ENCODE measurements at places on chromosomes 11 and 22. TPM values are rescaled to one million over a fixed set of nuclear protein-coding genes. Genes with fewer than 3 reads are reported as not detected.
A peak's percentile ranks its signal among the peaks of the same experiment; 100 is the strongest.

The E2F8 gene
- total RNA-seq: 0.88 TPM

The MUC6 gene
- not detected for total RNA-seq

The SDF2L1 gene
- total RNA-seq: 91.5 TPM

The ENTHD1 gene
- total RNA-seq: not detected

The AMOTL1 gene
- 76.6 TPM for total RNA-seq

The C22orf42 gene
- not detected for total RNA-seq

The LRRC4C gene
- not detected for total RNA-seq

DNA sequence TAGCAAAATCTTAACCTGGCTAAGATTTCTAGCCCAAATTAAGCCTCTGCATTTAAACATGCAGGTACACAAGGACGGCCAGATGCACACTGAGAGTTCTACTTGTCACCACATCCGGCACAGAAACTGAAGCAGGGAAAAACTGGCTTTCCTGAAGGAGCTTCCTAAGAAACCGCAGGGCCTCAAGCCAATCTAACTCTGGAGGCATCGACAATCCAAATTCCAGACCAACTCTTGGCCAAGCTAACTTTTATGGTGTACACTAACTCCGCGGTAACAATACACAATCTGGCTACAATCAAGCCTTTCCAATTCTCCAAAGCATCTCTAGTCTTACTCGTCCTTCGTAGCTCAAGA lies 1.2 kb downstream of the MSANTD2 start:
- H3K4me1 ChIP-seq: peaks cover 11% of the 10 kb centered on the region
- H3K27me3 ChIP-seq: no peaks in the 10 kb centered on the region
- no peaks in the 10 kb centered on the region for H3K36me3 ChIP-seq
- peak overlapping the region; percentile 80 for H3K27ac ChIP-seq
- peak; percentile 51 for DNase-seq

GRCh38 chr22:33737662-33738061 lies 182.6 kb downstream of the LARGE1 start:
- H3K36me3 ChIP-seq: no peaks in the 10 kb centered on the region
- no peak for DNase-seq
- no peaks in the 10 kb centered on the region for H3K27me3 ChIP-seq

- no peak for DNase-seq
- no peaks in the 10 kb centered on the region for H3K27me3 ChIP-seq
- H3K36me3 ChIP-seq: no peaks in the 10 kb centered on the region
- H3K4me3 ChIP-seq: no peak overlapping the region
- H3K27ac ChIP-seq: no peak overlapping the region
- peaks cover 5% of the 10 kb centered on the region for H3K4me1 ChIP-seq
Observed at GRCh38 chr11:15828215-15828853, 528.0 kb downstream of the SOX6 start.

DNA sequence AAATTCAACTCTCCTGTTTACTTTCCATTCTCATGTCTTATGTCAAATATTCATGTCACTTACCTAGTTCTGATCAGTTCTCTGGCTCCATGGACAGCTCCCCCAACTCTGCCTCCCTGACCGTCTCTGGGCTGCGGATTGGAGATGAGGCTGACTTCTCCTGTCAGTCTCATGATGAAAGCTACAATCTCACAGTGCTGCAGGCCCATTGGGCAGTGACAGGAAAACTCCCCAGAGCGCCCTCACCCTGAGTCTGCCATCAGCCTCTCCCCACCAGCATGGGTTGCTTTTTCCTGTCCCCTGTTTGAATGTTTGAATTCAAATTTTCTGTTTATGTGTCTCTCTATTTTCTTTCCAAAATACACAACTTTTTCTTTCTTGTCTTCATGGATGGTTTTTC lies 63.8 kb upstream of the TOP3B start:
- no peak for DNase-seq
- no peaks in the 10 kb centered on the region for H3K36me3 ChIP-seq
- H3K4me3 ChIP-seq: no peak overlapping the region
- H3K27ac ChIP-seq: no peak overlapping the region
- H3K27me3 ChIP-seq: peaks cover 38% of the 10 kb centered on the region

- H3K27ac ChIP-seq: no peak overlapping the region
- H3K4me1 ChIP-seq: peaks cover 10% of the 10 kb centered on the region
- H3K27me3 ChIP-seq: peaks cover 46% of the 10 kb centered on the region
- H3K4me3 ChIP-seq: no peak overlapping the region
- no peaks in the 10 kb centered on the region for H3K36me3 ChIP-seq
- DNase-seq: no peak
Observed at GRCh38 chr11:44885065-44885810, 65.4 kb downstream of the TP53I11 start.

DNA sequence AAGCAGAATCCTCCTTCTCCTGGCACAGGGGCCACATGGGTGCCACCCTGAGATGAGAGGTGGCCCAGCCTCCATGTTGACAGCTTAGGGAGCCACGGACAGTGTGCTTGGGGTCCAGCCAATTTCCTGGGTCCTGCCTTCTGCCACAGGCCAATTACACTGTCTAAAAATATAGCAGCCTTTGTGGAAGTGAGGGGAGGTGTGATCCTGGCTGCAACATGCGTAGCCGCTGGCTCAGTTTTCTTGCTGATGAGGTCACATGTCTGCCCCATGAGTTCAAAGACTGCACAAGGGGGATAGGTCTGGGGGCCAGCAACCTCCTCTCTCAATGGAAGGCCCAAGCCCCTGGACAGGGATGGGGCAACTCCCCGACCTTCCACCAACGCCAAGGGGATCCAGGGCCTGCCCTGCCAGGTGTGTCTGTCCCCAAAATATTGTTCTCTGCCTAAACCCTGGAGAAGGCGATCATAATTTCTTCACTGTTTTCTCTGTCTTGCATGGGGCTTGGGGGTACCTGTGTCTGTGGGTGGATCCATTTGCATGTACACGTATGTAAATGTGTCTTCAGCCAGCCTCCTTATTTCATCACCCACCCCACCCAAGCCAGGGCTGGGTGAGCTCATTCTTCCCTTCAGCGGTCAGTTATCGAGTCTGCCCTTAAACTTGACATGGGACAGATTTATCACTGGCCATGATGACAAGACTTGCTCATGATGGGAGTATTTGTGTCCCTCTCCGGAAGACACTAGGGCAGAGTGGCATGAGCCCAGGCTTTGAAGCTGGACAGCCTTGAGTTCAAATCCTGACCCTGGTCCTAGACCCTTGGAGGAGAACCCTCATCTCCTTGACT lies 59.4 kb downstream of the OTOG start:
- H3K4me3 ChIP-seq: no peak overlapping the region
- H3K36me3 ChIP-seq: no peaks in the 10 kb centered on the region
- H3K27me3 ChIP-seq: peaks cover 20% of the 10 kb centered on the region
- no peak for DNase-seq
- no peak overlapping the region for H3K27ac ChIP-seq
- H3K4me1 ChIP-seq: no peaks in the 10 kb centered on the region

DNA sequence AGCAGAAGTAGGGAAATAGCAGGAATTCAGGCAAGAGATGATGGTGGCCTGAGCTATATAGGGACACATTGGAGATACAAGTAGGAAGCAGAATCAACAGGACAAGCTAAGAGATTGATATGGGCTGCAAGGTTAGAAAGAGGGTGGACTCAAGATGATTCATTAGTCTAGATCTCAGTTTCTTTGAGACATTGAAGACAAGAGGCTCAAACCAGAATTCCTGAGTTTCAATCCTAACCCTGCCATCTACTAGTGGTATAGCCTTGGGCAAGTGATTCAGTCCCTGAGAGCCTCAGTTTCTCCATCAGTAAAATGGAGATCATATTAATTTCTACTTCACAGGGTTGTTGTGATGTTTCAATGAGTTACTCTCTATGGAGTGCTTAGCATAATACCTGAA lies 53.1 kb upstream of the NAV2 start:
- no peak overlapping the region for H3K4me3 ChIP-seq
- no peak for DNase-seq
- no peaks in the 10 kb centered on the region for H3K36me3 ChIP-seq
- no peaks in the 10 kb centered on the region for H3K27me3 ChIP-seq
- peaks cover 13% of the 10 kb centered on the region for H3K4me1 ChIP-seq
- H3K27ac ChIP-seq: no peak overlapping the region

DNA sequence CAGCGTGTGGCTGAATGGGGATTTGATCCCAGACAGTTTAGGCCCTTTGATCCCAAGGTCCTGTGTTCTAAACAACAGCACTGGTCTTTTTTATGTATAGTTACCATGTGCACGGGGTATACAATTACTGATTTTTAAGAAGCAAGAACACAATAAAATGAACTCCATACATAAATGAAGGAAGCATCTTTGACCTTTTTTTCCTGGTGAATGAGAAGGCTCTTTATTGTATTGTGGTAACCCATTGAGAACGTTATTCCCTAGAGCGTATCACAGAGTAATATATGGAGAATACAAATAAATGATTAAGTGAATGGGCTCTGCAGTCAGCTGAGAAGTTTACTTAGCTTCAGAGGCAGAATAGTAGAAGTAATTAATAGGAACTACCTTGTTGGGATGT lies 563.6 kb downstream of the NTM start:
- DNase-seq: no peak
- no peaks in the 10 kb centered on the region for H3K36me3 ChIP-seq
- H3K4me1 ChIP-seq: no peaks in the 10 kb centered on the region
- H3K4me3 ChIP-seq: no peak overlapping the region

GRCh38 chr11:123135863-123136446 lies 59.1 kb downstream of the CLMP start:
- H3K27me3 ChIP-seq: no peaks in the 10 kb centered on the region
- H3K4me3 ChIP-seq: no peak overlapping the region
- no peaks in the 10 kb centered on the region for H3K36me3 ChIP-seq
- peaks cover 10% of the 10 kb centered on the region for H3K4me1 ChIP-seq

DNA sequence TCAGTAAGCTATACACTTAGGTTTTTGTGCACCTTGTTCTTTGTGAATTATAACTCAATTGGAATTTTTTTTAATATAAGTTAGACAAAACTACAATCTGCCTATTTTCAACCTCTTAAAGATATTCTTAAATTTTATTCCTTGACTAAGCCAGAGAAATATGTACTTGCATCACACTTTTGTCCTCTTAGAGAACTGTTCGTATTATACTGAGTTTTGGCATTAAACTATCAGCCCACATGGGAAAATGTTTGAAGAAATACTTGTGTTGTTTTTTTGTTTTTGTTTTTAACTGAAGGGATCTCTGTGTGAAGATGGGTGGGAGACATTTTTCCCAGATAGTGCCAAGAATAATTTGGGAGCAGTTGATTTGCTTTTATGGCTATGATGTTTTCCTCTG lies 25.3 kb downstream of the CEP295 start:
- H3K27ac ChIP-seq: peak overlapping the region; percentile 95
- no peak overlapping the region for H3K4me3 ChIP-seq
- peak; percentile 34 for DNase-seq
- no peaks in the 10 kb centered on the region for H3K27me3 ChIP-seq
- H3K4me1 ChIP-seq: peaks cover 10% of the 10 kb centered on the region
- H3K36me3 ChIP-seq: peaks cover 78% of the 10 kb centered on the region

GRCh38 chr11:93842461-93842860 lies 8.0 kb downstream of the VSTM5 start:
- no peaks in the 10 kb centered on the region for H3K36me3 ChIP-seq
- no peak overlapping the region for H3K4me3 ChIP-seq
- H3K27me3 ChIP-seq: no peaks in the 10 kb centered on the region
- peaks cover 41% of the 10 kb centered on the region for H3K4me1 ChIP-seq
- H3K27ac ChIP-seq: peak overlapping the region; percentile 3

GRCh38 chr22:50082961-50083461 lies 2.2 kb downstream of the MLC1 start:
- H3K36me3 ChIP-seq: no peaks in the 10 kb centered on the region
- H3K27ac ChIP-seq: peak overlapping the region; percentile 10
- H3K4me3 ChIP-seq: peak overlapping the region; percentile 55
- no peaks in the 10 kb centered on the region for H3K27me3 ChIP-seq
- DNase-seq: peak; percentile 38
- H3K4me1 ChIP-seq: peaks cover 8% of the 10 kb centered on the region

- peaks cover 11% of the 10 kb centered on the region for H3K4me1 ChIP-seq
- H3K27me3 ChIP-seq: no peaks in the 10 kb centered on the region
- no peak for DNase-seq
- H3K4me3 ChIP-seq: no peak overlapping the region
Observed at GRCh38 chr11:76083563-76084451, 122.5 kb downstream of the WNT11 start.

DNA sequence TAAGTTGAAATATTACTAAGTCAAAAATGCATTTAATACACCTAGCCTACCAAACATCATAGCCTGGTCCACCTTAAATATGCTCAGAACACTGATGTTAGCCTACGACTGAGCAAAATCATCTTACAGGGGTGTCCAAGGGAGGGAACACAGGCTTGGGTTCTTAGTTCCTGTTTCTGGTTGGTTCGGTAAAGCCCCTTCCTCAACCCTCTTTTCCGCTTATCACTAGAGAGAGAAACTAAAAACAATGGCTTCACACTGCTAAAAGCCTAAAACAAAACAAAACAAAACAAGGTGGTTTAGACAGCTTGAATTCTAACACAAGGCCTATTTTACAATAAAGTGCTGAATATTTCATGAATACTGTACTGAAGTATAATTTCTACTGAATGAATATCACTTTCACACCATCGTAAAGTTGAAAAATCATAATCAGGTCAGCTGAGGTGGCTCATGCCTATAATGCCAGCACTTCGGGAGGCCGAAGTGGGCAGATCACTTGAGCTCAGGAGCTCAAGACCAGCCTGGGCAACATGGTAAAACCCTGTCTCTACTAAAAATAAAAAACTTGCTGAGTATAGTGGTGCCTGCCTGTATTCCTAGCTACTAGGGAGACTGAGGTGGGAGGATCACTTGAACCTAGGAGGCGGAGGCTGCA lies 118.0 kb downstream of the SIK3 start:
- H3K27me3 ChIP-seq: no peaks in the 10 kb centered on the region
- peaks cover 10% of the 10 kb centered on the region for H3K4me1 ChIP-seq
- H3K36me3 ChIP-seq: no peaks in the 10 kb centered on the region
- DNase-seq: no peak
- H3K27ac ChIP-seq: no peak overlapping the region

- no peak overlapping the region for H3K4me3 ChIP-seq
- H3K36me3 ChIP-seq: peaks cover 85% of the 10 kb centered on the region
- no peaks in the 10 kb centered on the region for H3K4me1 ChIP-seq
Observed at GRCh38 chr22:41524809-41525449, 19.3 kb downstream of the POLR3H start.

DNA sequence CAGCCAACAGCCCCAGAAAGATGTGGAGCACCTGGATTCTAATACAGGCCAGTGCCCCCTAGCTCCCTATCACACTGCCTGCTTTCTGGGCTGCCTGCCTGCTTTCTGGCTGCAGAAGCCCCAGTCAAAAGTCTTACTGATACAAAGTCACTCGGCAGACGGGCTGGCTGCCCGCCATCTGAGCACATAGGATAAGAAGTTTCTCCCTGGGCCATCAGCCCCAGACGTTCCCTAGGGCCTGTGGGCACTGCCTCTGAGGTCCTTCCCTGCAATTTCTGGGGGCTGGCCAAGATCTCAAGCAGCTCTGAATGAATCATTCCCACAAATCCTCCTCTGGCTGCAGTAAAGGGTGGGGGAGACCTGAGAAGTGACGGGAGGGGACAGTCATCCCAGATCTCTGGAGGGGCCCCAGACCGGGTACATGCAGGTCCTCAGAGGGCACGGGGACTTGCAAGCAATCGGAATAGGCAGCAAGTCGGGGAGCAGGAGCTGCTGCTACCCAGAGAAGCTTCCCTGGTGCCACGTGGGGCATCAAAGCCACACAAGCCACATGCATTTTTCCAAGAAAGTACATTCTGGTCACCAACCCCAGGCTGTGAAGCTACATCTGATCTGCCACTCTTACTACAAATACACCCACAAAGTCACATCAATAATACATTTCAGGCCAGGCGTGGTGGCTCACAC lies 4.7 kb downstream of the TPST2 start:
- no peak overlapping the region for H3K4me3 ChIP-seq
- no peaks in the 10 kb centered on the region for H3K36me3 ChIP-seq
- H3K27ac ChIP-seq: peak overlapping the region; percentile 54
- H3K27me3 ChIP-seq: no peaks in the 10 kb centered on the region
- H3K4me1 ChIP-seq: peaks cover 18% of the 10 kb centered on the region
- DNase-seq: peak; percentile 88

Measured in MCF 10A (cell line).